Substantia nigra (tissue), 51 donors: ENCODE measurements at places on chromosomes 6 and 20.

GRCh38 chr6:18632670-18633410 lies 245.7 kb downstream of the RNF144B start:
- no peak for DNase-seq

GRCh38 chr6:136822376-136823127 lies at the start of gene PEX7:
Gene PEX7, plus strand, starts transcription at chr6:136822592. Its CDS starts 74 bp downstream, at chr6:136822666.
- peak; percentile 88 for DNase-seq

- peak; percentile 22 for DNase-seq
Observed at GRCh38 chr20:44070139-44070900, 116.7 kb downstream of the JPH2 start.

DNA sequence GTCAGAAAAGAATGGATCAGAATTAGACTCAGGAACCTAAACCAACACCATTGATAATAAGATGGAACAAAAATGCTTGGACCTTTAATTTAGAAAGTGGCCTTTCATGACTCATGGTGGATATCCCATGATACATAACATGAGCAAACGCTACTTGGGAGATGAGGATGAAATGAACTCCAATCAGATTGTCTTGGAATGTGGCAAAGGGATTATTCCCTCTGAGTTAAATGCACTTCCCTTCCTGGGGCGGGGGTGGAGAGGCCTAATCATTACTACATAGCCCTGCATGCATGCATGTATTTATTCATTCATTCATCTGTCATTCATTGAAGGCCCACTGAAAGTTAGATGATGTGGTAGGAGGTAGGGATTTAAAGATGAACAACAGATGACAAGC lies 174.0 kb downstream of the AIG1 start:
- no peak for DNase-seq

- no peak for DNase-seq
Observed at GRCh38 chr6:89948876-89949275, 54.6 kb downstream of the GJA10 start.

DNA sequence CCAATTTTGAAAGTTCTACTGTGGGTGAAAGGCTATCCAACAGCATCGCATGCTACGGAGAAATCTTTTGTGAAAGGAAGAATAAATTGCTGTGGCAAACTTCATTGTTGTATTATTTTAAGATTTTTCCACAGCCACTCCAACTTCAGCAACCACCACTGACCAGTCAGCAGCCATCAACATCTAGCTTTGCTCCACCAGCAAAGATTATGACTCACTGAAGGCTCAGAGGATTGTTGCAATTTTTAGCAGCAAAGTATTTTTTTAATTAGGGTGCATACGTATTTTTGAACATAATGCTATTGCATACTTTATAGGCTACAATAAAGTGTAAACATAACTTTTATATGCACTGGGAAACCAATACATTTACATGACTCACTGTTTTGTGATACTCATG lies 493.5 kb downstream of the TFAP2A start:
- no peak for DNase-seq

DNA sequence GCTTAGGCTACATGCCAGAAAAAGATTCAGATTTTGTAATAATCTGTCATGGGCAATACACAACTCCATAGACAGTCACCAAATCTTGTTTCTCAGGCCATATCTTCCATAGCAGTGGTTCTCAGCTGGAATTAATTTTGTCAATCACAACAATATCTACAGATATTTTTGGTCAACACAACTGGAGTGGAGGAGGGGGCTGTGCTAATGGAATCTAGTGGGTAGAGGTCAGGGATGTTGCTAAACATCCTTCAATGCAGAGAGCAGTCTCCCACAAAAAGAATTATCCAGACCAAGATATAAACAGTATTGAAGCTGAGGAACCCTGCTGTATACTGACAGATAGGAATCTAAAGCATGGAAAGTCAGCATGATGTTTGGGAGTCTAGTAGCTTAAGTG lies 174.6 kb downstream of the UBE3D start:
- DNase-seq, result no peak

DNA sequence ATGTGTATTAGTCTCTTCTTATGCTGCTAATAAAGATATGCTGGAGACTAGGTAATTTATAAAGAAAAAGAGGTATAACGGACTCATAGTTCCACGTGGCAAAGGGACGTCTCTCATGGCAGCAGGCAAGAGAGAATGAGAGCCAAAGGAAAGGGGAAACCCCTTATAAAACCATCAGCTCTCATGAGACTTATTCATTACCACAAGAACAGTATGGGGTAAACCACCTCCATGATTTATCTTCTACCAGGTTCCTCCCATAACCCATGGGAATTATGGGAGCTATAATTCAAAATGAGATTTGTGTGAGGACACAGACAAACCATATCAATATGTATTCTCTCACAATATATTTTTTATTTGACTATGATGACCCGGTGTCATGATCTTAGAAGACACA lies 109.1 kb downstream of the UTRN start:
- DNase-seq, result no peak

DNA sequence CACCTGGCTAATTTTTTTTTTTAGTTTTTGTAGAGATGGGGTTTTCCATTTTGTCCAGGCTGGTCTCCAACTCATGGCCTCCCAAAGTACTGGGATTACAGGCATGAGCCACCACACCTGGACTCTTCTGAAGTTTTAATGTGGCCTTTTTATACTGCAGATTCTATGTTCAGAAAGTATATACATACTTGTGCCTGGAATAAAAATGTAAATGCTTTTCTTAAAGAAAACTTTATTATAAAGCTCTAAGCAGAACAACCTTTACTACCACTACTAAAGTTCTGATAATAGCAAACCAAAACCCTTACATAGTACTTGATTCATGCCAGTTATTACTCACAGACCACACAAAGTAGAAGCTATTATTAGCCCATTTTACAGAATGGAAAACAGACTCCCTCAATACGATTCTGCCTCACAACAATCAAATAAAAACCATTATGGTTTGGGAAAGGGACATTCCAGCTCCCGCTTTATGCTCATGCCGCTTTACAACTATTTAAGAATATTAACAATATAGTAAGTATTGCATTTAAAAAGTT lies 5.3 kb downstream of the PHIP start:
- no peak for DNase-seq
